ENCODE measurements at places on chromosomes 6 and 20.
A peak's percentile ranks its signal among the peaks of the same experiment; 100 is the strongest.

DNA sequence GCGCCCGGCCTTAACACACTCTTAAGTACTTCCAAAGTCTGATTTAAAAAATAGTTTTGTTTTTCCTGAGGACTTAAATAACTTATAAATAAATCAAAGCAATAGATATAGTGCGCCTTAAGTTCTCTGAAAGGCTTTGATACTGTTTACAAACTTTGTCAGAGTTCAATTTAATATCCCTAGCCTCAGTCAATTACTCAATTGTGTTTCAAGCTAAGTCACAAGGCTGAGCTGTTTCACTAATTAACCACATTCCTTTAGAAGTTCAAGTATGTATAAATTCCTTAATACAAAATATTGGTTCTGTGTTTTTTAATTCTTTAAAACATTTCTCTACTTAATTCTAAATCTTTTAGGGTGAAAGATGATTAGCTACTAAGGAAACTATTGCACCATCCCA is 178.4 kb upstream of the AGPAT4 start:
- no peak for DNase-seq

GRCh38 chr6:159110013-159110412 is 59.2 kb upstream of the FNDC1 start:
- peak; percentile 37 for DNase-seq

- no peak for DNase-seq
These were observed 86.7 kb downstream of the SYNJ2 start for GRCh38 chr6:158068156-158068892.

DNA sequence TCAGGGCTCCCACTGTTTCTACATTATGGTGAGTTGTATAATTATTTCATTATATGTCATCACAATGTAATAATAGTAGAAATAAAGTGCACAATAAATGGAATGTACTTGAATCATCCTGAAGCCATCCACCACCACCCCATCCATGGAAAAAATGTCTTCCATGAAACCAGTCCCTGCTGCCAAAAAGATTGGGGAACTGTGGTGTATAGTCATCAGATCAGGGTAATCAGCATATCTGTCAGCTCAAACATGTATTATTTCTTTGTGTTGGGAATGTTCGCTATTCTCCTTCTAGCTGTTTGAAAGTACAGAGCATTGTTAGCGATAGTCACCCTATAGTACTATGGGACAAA is 33.8 kb upstream of the SLC22A23 start:
- DNase-seq = no peak

DNA sequence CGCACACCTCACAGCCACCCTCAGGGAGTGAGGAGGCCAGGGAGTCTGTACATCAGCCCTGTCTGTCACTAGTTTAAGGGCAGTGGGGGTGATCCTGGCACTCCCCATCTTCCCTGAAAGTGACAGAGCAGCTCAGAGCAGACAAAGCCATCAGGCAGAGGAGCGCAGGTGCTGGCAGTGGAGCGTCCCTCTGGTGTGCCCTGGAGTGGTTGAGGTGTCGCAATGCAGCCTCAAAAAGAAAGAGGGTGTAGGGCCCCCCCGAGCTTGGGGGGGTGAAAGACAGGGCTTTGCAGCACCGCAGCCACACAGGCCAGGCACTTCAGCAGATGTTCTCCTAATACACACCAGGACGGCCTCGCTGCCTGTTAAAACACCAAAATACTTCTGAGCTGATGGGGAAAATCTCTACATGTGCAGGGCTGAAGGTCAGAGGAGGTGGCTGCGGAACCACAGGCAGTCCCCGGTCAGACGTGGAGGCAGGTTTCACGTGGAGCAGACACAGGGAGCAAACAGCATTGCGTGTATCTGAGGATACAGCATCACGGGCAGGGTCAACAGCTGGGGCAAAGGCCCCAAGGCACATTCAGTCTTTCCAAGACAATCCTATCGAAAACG is 69.5 kb downstream of the PREX1 start:
- DNase-seq = no peak

DNA sequence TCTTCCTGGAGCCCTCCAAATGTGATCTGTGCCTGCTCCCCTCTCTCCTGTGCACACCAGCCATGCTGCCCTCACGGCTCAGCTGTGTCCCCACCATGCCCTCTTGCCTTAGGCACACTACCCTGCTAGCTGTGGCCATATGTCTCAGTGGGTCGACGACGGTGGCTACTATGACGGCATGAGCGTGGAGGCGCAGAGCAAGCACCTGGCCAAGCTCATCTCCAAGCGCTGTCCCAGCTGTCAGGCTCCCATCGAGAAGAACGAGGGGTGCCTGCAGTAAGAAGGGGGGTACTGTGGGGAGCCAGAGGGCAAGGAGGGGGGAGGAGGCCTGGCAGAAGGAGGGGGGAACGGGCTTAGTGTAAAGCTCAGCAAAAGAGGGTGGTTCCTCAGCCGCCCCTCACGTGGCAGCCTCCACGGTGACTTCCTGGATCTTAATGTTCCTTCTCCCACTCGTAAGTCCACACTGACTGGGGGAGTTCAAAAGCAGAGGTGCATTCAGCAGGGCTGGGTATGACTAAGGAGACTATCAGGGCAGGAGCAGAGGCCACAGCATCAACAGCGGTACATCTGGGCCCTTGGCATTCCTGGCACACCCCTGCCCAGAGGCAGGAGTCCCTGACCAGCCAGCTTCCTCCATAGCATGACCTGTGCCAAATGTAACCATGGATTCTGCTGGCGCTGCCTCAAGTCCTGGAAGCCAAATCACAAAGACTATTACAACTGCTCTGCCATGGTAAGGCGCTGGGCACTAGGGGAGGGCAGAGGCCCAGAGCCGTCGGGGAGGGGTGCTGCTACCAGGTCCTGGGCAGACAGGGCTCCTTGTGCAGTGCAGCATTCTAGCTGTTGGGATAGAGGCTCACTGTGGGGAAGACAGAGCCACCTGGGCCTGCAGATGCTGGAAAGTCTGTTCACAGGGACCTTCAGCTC is 8.0 kb downstream of the DNPH1 start:
- no peak for DNase-seq

DNA sequence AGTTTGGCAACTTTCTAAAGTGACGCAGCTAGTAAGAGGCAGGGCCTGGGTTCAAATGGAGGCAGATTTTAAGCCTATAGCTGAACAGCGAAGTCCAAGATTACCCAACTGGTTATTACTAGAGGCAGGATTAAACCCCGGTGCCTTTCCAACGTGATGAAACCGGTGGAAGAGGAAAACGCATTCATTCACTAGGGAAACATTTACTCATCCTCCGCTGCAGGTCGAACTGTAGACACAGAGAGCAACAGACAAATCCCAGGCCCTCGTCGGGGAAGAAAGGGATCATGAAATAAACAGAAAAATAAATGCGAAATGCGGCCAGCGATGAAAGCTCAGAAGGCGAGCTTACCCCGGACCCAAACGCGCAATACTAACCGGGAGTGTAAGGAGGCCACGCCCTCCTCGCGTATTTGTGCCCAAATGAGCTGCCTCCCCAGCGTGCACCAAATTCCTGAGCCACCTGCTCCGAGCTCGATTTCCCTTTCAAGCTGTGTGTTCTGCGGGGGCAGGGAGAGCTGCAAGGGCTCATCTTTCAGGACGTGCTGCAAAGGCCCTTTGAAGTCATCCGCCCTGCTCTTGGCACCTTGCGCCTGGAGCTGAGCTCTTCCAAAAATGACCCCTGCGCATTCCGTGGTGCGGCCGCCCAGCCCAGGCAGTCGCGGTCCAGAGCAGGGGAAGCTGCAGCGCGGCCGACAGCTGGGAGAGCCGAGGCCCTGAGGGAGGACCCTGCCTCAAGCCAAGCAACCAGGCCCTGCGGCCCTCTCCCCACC is 46.9 kb downstream of the PDYN start:
- no peak for DNase-seq

DNA sequence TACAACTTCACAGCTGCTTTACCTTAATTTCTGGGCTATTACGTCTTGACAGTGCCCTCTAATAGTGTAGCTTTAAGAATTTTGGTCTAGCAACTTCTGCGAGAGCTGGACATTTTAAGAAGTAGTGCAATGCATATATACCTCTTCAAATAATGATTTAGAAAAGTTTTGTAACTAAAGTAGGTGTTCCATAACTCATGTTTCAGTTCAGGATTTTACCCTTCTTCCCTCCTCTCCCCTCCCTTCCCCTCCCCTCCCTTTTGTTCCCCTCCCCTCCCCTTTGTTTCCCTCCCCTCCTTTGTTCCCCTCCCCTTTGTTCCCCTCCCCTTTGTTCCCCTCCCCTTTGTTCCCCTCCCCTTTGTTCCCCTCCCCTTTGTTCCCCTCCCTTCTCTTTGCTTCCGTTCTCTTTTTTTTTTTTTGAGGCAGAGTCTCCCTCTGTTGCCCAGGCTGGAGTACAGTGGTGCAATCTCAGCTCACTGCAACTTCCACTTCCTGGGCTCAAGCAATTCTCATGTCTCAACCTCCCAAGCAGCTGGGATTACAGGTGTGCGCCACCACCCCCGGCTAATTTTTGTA is 28.8 kb upstream of the TRAM2 start:
- DNase-seq = no peak

- DNase-seq = no peak
These were observed 200.5 kb downstream of the MYLK4 start for GRCh38 chr6:2550247-2550646.

DNA sequence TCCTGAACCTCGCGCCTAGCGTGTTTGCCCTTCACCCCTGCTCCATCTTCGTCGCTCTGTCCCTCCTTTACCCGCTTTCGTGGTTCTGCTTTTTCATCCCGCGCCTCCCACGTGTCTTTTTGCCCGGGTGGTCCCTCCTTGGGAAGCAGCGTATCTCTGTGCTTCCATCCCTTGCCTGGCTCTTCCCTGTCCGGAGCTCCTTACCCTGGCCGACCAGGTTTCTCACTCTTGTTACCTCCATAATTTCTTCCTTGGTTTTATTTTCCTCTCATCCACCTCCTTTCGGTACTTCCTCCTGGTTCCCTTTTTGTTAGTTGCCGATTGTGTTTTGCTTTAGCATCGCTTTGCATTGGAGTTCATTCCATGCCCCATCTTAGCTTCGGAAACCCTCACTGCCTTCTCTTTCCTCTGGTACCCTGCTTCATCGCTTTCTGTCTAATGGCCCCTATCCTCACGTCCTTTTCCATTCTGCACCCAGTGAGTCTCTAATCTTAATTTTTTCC is 735 bp downstream of the FAM135A start:
- no peak for DNase-seq

GRCh38 chr6:86756640-86757229 is 180.6 kb upstream of the HTR1E start:
- DNase-seq = no peak

Data from activated naive CD4-positive, alpha-beta T cell treated with Interleukin-2 at 50 U/mL for 16 hours (primary cell).